ENCODE measurements at places on chromosomes 6 and 20. TPM values are rescaled to one million over a fixed set of nuclear protein-coding genes. Genes with fewer than 3 reads are reported as not detected.

OR2H2 gene
- polyA plus RNA-seq, result not detected

DEFB112 gene
- polyA plus RNA-seq, result not detected

SLA2 gene
- 0.68 TPM for polyA plus RNA-seq

MEI4 gene
- 0.13 TPM for polyA plus RNA-seq

GABRR1 gene
- polyA plus RNA-seq, result not detected

SLC24A3 gene
- polyA plus RNA-seq, result not detected

Measured in IgD-negative memory B cell (primary cell).